ENCODE measurements at places on chromosomes 16 and 17. TPM values are rescaled to one million over a fixed set of nuclear protein-coding genes. Genes with fewer than 3 reads are reported as not detected.

CLDN6 gene
- not detected for polyA plus RNA-seq

EFCAB5 gene
- polyA plus RNA-seq: not detected

DNA sequence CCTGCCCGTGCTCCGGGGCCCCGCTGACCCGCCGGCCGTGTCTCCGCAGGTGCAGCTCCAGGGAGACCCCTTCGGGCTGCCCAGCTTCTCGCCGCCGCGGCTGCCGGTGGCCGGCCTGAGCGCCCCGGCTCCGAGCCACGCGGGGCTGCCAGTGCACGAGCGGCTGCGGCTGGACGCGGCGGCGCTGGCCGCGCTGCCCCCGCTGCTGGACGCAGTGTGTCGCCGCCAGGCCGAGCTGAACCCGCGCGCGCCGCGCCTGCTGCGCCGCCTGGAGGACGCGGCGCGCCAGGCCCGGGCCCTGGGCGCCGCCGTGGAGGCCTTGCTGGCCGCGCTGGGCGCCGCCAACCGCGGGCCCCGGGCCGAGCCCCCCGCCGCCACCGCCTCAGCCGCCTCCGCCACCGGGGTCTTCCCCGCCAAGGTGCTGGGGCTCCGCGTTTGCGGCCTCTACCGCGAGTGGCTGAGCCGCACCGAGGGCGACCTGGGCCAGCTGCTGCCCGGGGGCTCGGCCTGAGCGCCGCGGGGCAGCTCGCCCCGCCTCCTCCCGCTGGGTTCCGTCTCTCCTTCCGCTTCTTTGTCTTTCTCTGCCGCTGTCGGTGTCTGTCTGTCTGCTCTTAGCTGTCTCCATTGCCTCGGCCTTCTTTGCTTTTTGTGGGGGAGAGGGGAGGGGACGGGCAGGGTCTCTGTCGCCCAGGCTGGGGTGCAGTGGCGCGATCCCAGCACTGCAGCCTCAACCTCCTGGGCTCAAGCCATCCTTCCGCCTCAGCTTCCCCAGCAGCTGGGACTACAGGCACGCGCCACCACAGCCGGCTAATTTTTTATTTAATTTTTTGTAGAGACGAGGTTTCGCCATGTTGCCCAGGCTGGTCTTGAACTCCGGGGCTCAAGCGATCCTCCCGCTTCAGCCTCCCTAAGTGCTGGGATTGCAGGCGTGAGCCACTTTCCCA, 5.9 kb downstream of the CTF1 start:
- peak; percentile 75 for DNase-seq

DNA sequence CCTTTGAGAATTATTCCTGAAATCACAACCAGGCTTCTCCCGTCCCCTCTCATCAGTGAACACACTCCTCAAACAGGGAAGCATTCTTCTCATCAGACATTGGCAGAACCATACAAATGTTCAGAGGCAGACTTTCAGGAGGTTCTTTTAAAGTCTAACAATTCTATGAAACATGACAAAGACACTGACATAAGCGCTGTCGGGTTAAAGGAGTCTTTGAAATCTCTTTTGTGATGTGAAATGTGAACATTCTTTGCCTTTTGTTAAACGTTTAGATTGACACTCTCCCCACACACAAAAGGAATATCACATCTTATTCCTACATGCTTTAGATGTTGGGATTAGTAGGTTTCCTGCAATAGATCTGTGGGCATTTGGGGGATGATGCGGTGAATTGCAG, 63.9 kb downstream of the NETO2 start:
- DNase-seq: no peak

GRCh38 chr16:89137666-89138512, 33.7 kb upstream of the CDH15 start:
- no peak for DNase-seq

DNA sequence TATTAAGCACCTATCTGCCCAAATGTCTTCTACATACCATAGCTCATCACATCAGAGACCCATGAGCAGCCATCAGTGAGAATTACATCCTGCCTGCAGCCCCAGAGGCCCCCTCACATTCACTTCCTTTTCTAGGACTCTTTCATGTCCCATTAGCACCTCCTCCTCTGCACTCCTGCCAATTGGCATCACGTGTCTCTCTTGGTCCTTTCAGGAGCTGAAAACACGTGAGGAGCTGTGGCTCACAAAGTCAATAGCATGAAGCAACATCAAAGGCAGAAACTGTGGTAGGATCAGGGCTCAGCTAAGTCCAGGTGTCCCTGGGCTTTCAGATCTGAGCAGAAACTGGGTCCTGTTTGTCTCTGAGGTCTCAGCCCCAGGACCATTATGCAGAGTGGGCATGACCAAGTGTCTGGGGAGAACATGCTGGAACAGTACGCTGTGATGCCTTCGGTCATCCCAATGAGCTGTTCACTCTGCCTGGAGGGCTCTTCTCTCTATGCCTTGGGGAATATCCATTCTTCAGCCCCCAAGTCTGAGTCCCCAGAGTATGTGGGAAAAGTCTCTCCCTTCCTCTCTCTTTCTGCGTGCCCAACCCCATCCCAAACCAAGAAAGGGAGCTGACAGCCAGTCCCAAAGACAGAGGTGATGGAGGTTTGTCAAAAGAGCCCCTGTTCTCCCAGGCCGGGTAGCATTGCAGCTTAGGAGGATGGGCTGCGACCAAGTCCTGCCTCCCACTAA, 457.0 kb upstream of the CDH5 start:
- no peak for DNase-seq

GRCh38 chr16:11060842-11061241, 116.5 kb downstream of the CLEC16A start:
- no peak for DNase-seq

DNA sequence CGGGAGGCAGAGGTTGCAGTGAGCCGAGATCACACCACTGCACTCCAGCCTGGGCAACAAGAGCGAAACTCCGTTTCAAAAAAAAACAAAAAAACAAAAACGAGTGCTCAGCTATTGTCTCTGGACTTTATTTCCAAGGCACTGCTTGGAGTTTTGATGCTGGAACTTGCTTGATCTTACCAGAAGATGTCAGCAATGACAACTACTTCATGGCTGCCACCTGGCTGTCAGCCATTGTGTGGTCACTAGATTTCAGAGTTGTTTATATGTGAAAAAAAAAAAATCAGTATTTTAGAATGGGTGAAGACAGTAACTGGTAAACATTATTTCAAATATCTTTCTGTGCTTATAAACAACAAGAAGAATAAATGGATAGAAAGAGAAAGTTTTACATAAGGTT, 26.3 kb upstream of the OR4D1 start:
- no peak for DNase-seq

DNA sequence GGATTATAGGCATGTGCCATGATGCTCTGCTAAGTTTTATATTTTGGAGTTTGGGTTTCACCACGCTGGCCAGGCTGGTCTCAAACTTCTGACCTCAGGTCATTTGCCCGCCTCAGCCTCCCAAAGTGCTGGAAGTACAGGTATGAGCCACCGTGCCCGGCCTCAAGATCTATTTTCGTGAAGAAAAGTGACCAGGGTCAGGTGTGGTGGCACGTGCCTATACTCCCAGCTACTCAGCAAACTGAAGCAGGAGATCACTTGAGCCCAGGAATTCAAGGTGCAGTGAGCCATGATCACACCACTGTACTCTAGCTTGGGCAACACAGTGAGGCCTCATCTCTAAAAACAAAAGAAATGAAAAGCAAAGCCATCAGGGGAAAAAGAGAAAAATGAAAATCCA, 18.7 kb downstream of the CMTM4 start:
- DNase-seq: no peak

GRCh38 chr17:59149051-59149450, 5.9 kb downstream of the SKA2 start:
- no peak for DNase-seq

DNA sequence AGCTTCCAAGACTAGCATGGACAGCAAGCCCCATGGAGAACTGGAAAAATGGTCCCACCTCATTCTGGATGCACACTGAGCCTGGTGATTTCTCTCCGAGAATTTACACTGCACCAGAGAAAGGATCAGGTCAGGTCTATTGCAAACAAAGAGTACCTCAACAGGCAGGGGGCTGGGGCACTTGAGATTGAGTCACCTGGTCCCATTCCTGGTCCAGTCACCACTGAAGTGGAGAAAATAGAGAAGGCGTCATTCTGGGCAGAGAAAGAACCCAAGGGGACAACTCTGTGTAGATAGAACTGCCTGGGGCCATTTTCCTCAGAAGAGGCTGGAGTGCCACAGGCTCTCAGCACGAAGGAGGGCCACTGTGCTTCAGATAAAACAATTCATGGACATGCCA, 38.4 kb downstream of the CENPV start:
- DNase-seq: no peak

GAS7 gene
- polyA plus RNA-seq: 1.1 TPM

DNA sequence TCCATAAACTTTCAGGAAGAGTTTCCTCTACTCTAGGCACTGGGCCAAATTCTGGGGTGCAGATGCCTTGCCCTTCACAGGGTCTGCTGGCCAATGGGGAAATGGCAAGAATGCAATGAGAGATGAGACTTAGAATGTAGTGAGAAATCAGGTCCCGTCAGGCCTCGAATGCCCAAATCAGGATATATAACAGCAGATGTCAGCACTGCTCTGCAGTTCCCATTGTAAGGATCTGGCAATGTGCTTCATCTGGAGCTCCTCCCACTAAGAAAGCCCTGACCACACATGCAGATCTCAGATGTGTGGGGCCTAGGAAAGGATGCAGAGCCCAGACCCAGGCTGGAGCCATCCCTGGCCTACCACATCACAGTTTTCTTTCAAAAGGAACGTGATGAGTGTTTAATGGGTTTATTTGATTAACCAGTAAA, 13.9 kb upstream of the LPCAT2 start:
- no peak for DNase-seq

XYLT1 gene
- 0.52 TPM for polyA plus RNA-seq

DNA sequence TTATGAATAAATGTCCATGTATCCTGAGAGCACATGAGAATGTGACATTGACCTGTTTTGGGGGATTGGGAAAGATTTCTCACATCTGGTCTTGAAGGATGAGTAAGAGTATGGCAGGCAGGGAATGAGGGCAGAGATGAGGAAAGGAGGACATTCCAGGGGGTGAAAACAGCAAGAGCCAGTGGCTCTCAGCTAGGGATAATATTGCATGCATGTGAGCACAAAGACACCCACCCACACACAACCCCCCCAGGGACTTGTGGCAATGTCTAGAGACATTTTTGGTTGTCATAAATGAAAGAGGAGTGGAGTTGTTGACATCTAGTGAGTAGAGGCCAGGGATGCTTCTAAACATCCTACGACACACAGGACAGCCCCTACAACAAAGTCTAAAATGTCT, 6.0 kb downstream of the MYO1D start:
- no peak for DNase-seq

DNA sequence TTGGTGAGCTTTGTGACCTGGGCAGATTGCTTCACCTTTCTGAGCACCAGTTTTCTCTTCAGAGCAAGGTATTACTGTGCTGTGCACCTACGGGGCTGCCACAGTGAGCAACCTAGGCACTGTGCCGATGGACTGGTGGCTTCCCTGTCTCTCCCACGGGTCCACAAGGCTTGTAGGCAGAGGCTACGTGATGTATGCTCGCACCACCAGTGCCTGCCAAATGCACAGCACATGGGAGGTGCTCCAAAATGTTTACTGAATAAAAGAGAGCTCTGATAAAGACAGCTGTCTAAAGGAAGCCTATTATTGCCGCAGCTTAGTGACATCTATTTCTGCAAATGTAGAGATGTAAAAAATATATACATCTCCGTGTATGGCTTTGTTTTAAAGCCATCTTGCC, 139.2 kb downstream of the CDK5R1 start:
- no peak for DNase-seq

DNA sequence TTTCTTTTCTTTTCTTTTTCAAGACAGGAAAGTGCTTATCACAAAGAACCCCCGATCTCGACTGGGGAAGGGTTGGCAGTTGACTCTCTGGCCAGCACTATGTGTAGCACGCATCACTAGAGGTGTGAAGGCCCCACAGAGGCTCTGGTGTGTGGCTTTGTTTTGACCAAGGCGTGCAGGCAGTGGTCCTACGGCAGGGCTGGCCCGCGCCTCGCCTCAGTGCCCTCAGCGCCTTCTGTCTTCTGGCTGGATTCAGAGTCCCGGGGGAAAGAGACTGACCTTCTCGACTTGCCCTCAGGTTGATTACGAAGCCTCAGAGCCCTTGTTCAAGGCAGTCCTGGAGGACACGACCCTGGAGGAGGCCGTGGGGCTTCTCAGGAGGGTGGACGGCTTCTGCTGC, 18.7 kb downstream of the SGSH start:
- no peak for DNase-seq

GRCh38 chr17:76384222-76384986, at the start of gene SPHK1:
Gene SPHK1 (plus strand): TSS chr17:76384609. CDS start chr17:76385645, 1,036 bp downstream.
- peak; percentile 77 for DNase-seq

DNA sequence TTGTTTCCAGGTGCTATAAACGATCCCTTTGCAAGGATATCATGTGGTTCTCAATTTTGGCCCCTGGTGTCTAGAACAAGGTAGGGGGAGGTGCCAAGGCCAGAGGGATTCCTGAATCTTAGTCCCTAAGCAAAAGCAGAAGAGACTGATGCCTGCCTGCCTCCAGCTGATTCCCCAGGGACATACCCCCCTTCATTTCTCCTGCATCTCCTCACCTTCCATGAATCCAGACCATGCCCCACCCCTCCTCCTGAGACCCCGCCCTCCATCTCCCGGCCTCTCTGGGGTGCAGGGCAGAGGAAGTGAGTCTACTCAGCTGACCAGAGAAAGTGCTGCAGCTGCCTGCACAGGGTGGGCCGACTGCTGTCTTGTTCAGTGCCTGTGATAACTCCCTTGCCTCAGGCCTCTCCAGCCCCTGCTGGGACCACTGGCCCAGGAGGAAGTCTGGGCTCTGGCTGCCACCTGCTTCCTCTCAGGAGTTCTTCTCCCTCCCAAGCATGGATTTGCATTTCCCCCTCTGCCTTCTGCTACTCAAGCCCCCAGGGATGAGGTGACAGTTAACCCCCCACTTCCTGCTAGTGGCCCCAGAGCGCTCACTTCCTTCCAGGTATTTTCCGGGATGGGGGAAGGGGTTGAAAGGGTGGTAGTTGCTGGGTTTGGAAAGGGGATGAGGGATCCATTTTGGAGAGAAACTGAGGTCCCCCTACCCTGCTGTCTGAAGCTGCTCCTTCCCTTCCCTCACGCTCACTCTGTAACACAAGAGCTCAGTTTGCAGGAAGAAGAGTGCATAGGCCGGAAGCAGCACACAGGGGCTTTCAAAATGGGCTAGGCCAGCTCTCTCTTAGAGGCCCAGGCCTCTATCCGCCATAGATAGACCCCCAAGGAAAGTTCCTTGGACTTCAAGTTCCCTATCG, 10.5 kb upstream of the TSPOAP1 start:
- DNase-seq: peak; percentile 81

- DNase-seq: no peak
These were observed 393 bp downstream of the PSMC3IP start for GRCh38 chr17:42577140-42577531.

EVPL gene
- polyA plus RNA-seq: 11.1 TPM

GRCh38 chr17:31588034-31588433, 196.6 kb downstream of the RAB11FIP4 start:
- no peak for DNase-seq
